ENCODE measurements at places on chromosomes 6 and 20. TPM values are rescaled to one million over a fixed set of nuclear protein-coding genes. Genes with fewer than 3 reads are reported as not detected.

- DNase-seq = no peak
Observed at GRCh38 chr6:126539022-126539421, 199.1 kb downstream of the CENPW start.

GRCh38 chr6:157265635-157266034, 57.7 kb downstream of the TMEM242 start:
- peak; percentile 30 for DNase-seq

- DNase-seq = no peak
Observed at GRCh38 chr6:3499603-3500002, 42.8 kb upstream of the SLC22A23 start.

The POPDC3 gene
- not detected for total RNA-seq

The MCHR2 gene
- not detected for total RNA-seq

The RREB1 gene
- total RNA-seq = 44.7 TPM

All from aorta (tissue), 5 donors.